Kasumi-1 (cell line): ENCODE measurements at places on chromosomes 11 and 22.

- DNase-seq = no peak
Observed at GRCh38 chr11:10667521-10667885, 26.1 kb downstream of the IRAG1 start.

GRCh38 chr11:123302751-123303195, 107.7 kb upstream of the CLMP start:
- DNase-seq = no peak

GRCh38 chr22:19488884-19489843, 9.4 kb downstream of the CDC45 start:
- peak; percentile 78 for DNase-seq

DNA sequence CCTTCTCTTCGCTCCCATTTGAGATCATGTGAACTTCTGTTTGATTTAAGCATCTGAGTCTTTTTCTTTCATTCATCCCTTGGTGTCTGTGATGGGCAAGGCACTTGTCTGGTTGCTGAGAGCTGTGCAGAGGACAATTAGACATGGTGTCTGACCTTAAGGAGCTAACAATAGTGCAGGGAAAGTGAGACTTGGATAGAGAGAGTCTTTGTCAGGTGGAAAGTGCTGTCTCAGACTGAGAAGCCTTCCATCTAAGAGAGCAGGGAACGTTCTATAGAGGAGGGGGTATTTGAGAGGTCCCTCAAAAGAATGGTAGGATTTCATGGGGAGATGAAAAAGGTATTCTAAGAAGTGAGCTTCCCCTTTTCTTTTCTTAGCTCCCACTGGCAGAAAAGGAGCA, 14.1 kb downstream of the MICAL3 start:
- DNase-seq = no peak

DNA sequence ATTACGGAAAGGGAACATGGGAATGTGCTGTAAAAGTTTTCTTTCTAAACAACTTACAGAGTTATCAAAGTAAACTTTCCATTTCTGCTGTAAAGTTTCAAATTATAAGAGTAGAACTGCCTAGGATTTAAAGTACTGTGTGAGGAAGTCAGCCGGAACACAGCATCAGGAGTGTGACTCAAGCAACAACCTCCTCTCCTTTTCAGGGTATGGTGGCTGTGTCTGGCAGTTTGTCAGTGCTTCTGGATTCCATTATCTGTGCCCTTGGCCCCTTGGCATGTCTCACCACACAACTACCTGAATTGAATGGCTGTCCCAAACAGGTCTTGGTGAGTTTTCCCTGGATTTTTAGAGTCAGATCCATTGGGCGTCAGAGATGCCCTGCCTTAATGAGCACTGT, 6.9 kb upstream of the TOM1 start:
- no peak for DNase-seq

DNA sequence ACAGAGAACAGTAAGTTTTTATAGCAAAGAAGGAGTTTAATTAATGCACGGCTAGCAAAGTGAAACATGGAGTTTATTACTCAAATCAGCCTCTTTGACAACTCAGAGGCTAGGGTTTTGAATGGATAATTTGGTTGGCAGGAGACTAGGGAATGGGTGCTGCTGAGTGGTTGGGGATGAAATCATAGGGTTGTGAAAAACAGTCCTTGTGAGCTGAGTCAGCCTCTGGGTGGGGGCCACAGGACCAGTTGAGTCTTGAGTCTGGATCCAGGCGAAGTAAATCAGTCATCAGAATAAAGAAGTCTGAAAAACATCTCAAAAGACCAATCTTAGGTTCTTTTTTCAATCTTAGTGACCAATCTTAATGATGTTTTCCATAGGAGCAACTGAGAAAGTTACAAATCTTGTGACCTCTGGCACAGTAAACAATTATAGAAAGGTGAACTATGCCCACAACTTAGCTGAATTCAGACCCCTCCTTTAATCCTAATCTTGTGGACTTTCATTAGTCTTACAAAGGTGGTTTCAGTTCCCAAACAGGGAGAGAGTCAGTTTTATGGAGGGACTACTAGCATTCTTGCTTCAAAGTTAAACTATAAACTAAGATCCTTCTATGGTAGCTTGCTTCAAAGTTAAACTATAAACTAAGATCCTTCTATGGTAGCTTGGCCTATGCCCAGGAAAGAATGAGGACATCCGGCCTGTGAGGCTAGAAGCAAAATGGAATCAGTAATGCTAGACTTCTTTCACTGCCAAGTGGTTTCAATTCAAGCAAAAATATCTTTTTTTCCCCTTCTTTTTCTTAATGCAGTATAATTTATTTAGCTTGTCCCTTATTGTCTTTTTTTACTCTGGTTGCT, 84.5 kb downstream of the AASDHPPT start:
- no peak for DNase-seq

DNA sequence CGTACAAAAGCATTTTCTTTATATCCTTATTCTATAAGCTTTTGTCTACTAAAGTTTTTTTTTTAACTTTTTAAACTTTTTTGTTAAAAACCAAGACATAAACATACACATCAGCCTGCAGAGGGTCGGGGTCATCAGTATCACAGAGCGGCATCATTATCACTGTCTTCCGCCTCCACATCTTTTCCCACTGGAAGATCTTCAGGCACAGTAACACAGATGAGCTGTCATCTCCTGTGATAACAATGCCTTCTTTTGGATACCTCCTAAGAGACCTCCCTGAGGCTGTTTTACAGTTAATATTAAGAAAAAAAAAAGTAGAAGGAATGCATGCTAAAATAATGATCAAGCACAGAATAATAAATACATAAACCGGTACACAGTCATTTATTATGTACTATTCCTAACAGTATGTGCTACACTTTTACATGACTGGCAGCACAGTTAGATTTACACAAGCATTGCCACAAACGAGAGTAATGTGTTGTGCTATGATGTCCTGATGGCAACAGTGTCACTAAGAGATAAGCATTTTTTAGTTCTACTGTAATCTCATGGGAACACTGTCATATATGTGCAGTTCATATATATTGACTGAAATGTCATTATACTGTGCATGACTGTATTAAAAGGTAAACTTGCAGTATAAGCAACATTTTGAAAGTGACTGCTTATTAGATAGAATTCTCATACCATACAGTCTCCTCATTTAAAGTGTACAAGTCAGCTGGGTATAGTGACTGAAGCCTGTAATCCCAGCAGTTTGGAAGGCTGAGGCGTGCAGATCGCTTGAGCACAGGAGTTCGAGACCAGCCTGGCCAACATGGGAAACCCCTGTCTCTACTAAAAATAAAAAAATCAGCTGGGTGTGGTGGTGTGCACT, 58.6 kb downstream of the KDM2A start:
- DNase-seq = no peak

DNA sequence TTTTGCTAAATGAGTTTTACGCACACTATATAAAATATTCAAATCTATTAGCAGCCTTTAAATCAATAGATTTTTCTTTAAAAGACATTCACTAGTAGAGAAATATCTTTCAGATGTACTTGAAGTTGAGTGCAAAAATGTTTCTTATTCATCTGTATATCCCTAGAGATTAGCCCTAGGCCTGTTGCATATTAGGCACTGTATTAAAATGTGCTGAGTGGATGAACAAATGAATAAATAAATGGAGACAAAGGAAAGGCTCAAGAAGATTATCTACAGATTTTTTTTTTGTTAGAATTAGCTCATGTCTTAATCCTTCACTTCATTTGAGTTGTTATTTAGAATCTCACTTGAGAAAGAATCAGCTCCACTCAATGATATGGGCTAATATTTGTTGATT, 12.0 kb upstream of the MMP13 start:
- no peak for DNase-seq

- DNase-seq = no peak
Observed at GRCh38 chr22:19681863-19682245, 32.4 kb upstream of the SEPTIN5 start.

GRCh38 chr11:22711880-22712279, 45.5 kb downstream of the GAS2 start:
- no peak for DNase-seq

DNA sequence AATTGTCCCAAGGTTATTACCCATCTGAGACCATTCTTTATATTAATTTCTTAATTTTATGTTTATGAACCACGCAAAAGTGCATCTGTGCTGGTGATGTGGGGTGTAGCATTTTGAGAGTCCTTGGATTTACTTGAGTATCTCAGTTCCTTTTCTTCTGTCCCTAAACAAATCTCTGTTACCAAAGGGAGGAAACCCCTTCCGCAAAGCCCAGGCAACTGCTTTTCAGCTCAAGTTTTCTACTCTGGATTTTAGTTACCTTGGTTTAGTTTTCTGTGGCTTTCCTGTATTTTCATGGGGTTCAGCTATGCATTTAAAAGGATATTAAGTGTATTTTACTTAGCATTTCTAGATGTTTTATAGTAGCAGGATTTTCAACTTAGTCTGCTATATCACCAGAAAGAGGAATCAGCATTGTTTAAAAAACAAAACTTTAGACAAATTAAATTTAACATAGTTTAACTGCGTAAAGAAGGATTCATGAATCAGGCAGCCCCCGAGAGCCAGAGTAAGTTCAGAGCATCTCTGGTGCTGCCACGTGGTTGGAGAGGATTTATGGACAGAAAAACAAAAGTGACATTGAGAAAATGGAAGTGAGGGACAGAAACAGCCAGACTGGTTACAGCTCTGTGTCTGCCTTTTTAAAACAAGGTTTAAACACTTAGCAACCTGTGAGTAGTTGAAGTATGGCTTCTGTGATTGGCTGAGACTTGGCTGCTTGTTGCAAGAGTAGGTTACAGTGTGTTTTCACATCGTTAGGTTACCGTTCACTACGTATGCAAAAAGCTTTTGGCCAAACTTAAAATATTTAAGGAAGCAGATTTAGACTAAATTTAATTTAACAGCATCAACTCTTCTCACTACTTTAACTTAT, 9.6 kb downstream of the ADM start:
- peak; percentile 70 for DNase-seq

DNA sequence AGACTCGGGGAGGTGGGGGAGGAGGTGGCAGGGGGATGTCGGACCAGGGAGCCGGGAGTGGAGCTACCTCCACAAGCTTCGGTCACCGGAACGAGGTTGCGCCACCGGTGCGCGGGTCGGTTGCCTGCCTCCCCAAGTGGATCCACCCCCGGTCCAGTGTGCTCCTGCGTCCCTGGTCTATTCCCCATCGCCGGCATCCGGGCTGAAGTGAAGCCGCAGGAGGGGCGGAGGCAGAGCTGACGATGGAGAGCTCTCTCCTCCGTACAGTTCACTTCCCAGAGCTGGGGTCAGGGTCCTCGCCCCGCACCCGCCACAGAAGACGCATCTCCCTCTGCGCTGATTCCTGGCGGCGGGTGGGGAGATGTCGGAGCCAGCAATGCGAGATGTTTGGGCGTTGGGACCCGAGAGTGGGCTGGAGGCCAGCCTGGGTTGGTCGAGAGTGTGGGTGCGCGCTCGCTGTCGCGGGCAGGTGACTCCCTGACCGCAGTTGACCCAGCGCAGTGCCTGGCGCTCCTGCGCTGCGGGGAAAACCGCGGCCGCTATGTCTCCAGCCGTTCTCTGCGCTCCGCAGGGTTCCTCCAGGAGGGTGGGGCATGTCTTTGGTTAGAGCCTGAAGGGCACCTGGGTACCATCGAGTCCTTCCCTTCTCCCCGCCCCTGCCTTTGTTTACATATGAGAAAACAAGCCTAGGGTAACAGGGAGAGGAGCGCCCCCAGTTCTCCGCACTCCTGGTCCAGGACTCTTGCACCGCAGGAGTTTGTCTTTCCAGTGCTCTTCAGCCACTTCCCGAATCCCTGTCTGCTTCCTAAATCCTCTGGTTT, 1.7 kb downstream of the C11orf96 start:
- DNase-seq = no peak

- DNase-seq = no peak
Observed at GRCh38 chr11:133337951-133338418, 194.3 kb downstream of the OPCML start.

DNA sequence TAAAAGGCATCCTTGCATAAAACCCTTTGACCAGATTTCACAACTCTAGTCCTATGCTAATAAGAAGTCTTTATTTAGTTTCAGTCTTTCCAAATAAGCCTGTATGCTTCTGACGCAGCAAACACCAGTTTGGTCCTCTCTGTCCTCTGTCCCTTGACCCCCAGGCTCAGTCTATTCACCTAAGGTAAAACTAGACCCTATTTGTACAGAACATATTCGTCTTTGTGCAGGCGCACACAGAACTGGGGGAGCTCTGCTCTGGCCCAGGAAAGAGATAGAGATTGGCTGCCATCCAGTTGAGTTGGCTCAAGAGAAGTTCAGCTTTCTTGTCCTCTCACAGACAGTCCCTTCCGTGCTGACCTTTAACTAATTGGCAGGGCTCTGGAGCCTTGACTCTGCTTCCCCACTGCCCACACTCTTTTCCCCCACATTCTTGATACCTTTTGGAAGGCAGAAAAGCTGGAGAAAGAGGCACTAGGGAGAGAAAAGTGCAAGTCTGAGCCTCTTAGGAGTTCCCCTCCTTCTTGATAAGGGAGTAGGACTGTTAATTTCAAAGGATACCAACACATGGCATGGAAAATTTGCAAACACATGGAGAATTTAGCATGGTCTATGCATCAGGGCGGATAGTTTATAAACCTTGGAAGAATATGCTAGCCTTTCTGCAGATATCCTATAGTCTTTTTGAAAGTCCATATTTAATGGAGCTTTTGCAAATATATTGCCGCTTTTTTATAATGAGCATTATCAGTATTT, 21.2 kb upstream of the PSMA1 start:
- DNase-seq = no peak

- DNase-seq = no peak
Observed at GRCh38 chr11:20559523-20560300, 39.7 kb upstream of the SLC6A5 start.

GRCh38 chr11:133343951-133344350, 188.3 kb downstream of the OPCML start:
- no peak for DNase-seq

DNA sequence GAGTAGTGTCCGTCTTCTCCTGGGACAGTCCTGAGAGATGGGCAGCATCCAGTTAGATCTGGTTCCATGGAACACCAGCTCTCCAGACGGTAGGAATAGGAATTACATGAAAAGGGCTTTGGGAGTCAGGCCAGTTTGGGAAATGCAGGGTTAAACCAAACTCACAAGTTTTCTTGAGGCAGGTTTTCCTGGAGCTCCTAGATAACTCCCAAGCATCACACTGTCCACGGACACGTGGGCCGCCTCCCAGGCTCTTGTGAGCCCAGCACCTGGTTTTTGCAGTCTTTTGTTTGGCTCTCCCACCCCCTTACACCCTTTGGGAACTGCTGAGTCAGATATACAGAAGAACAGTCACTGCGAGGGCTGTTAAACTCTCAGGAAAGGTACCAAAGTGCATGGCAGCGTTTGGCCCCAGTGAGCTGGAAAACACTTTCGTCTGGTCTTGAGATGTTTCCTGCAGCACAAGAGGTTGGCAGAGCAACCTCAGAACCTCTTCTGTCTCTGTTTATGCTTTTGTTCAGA, 90.0 kb downstream of the BCR start:
- no peak for DNase-seq
